ENCODE measurements at places on chromosomes 4 and X. TPM values are rescaled to one million over a fixed set of nuclear protein-coding genes. Genes with fewer than 3 reads are reported as not detected.

DNA sequence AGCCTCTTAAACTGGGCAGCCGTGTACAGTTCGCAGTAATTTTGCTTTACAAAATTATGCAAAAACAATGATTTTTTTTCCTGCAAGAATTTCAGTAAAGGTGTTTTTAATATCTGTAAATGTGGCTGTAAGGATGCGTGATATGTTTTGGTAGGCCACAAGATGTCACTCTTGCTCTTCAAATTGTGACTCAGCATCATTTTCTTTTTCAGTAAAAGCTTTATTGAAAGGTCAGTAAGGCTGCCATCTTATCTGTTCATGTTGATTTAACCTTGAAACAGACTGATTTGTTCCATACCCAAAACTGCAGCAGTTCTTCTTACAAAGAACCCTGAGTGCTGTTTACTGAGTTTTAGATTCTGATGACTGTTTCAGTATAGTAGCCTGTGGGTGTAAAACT is 39.9 kb downstream of the TXLNG start:
- H3K27ac ChIP-seq, result peak overlapping the region; percentile 15
- peaks cover 24% of the 10 kb centered on the region for H3K4me1 ChIP-seq
- H3K36me3 ChIP-seq, result peaks cover 40% of the 10 kb centered on the region
- H3K4me3 ChIP-seq, result no peak overlapping the region
- DNase-seq, result no peak
- H3K27me3 ChIP-seq, result no peaks in the 10 kb centered on the region

DNA sequence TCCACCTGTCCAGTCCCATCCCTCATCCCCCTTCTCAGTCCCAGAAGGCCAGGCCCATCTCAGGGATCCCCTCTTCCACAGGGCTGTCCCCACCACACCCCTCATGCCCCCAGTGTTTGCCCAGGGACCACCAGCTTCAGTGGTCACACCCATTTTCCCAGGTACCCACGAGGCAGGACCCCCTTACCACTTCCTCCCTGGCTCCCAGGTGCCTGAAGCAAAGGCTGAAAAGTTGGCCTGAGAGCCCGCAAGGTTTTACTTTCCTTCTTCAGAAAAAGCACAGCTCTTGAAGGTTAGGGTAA is 7.8 kb downstream of the TMEM271 start:
- no peak for DNase-seq
- no peaks in the 10 kb centered on the region for H3K4me1 ChIP-seq
- no peak overlapping the region for H3K27ac ChIP-seq
- peaks cover 65% of the 10 kb centered on the region for H3K27me3 ChIP-seq
- H3K36me3 ChIP-seq, result no peaks in the 10 kb centered on the region

DNA sequence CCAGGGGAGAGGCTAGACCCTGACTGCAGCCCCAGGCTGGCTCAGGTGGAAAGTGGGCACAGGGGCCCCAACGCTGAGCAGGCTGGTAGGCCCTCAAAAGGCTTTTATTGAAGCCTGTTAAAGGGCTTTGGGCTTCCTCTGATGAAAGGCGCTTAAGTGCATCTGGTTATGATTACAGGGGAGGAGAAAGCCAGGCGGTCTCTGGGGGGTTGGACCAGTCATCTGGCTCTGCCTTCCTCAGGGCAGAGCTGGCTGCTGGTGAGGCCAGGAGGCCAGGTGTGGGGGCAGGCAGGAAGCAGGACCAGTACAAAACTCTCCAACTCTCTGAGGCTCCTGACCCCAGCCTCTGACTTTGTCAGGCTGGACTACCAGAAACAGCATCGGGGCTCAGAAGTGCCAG is 68.8 kb upstream of the BCOR start:
- peaks cover 43% of the 10 kb centered on the region for H3K4me1 ChIP-seq
- DNase-seq, result no peak
- H3K4me3 ChIP-seq, result no peak overlapping the region
- no peaks in the 10 kb centered on the region for H3K36me3 ChIP-seq
- H3K27ac ChIP-seq, result no peak overlapping the region
- H3K27me3 ChIP-seq, result peaks cover 19% of the 10 kb centered on the region

GRCh38 chr4:119604266-119604665 is 24.3 kb downstream of the PDE5A start:
- peak overlapping the region; percentile 23 for H3K27ac ChIP-seq
- no peak for DNase-seq
- H3K4me3 ChIP-seq, result no peak overlapping the region
- peaks cover 9% of the 10 kb centered on the region for H3K36me3 ChIP-seq
- H3K4me1 ChIP-seq, result peaks cover 76% of the 10 kb centered on the region
- no peaks in the 10 kb centered on the region for H3K27me3 ChIP-seq

The AKAP14 gene
- not detected for total RNA-seq

The C1QTNF7 gene
- total RNA-seq, result 15.7 TPM

Data from esophagus muscularis mucosa (tissue), 4 donors.